ENCODE measurements at places on chromosomes 3 and 15. TPM values are rescaled to one million over a fixed set of nuclear protein-coding genes. Genes with fewer than 3 reads are reported as not detected.

Gene SKIC8
- 43.8 TPM for total RNA-seq

Gene PLA1A
- total RNA-seq, result not detected

Gene CHRD
- total RNA-seq, result 1.9 TPM

Gene UCN2
- 0.68 TPM for total RNA-seq

Gene TMEM212
- total RNA-seq, result not detected

Gene EIF1B
- 133 TPM for total RNA-seq

Gene PLA2G4D
- total RNA-seq, result 0.33 TPM

DNA sequence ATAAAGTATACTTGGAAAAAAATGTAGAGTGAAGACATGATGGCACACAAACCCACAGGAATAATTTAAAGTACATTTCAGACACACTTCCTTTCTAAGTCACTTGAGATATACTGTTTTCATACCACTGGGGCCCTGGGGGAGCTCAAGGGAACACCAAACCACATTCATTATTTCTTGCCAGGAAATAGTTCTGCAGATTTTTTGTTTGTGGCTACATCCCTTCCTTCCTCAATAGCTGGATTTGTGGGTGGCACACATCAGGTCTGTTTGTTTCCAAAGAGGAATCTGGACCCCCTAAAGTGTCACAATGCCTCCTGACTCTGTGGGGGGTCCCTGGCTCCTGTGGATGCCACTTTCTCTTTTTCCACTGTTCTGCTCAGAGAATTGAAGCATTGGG is 153.5 kb upstream of the COL8A1 start:
- H3K36me3 ChIP-seq, result peaks cover 9% of the 10 kb centered on the region
- H3K27me3 ChIP-seq, result no peaks in the 10 kb centered on the region
- no peak for DNase-seq
- H3K4me3 ChIP-seq, result no peak overlapping the region

DNA sequence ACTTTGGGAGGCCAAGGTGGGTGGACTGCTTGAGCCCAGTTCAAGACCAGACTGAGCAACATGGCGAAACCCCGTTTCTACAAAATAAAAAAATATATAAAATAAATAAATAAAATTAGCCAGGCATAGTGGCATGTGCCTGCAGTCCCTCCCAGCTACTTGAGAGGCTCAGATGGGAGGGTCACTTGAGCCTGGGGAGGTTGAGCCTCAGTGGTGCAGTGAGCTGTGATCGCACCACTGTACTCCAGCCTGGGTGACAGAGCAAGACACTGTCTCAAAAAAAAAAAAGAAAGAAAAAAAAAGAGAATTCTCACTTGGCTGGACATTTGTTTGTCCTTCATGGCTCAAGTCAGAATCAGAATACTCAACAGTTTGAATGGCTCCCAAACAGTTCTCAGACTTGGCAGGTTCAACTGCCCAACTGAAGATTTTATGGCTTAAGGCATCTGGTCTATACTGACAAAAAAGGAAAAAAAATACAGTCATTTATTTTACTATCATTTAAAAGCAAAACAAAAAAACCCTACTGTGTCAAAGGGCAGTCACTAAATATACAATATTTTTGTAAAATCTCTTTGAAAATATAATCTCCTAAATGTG is 106.6 kb downstream of the FBXL22 start:
- H3K36me3 ChIP-seq, result no peaks in the 10 kb centered on the region
- DNase-seq, result no peak
- H3K4me1 ChIP-seq, result no peaks in the 10 kb centered on the region
- H3K27ac ChIP-seq, result no peak overlapping the region
- H3K27me3 ChIP-seq, result no peaks in the 10 kb centered on the region

DNA sequence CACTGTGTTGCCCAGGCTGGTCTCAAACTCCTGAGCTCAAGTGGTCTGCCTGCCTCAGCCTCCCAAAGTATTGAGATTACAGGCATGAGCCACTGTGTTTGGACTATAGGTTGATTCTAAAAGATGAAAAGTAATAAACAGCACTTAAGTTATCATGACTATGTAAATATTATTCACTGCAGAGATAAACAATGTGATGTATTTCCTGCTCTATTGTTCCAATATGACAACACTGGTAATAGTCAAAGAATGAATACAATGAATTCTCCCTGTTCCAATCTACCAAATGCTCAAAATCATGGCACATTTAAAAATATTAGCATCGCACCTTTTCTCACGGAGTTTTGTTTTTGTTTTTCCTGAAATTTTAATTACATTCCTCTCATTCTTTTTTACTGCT is 36.8 kb upstream of the TBL1XR1 start:
- H3K36me3 ChIP-seq, result peaks cover 16% of the 10 kb centered on the region
- no peaks in the 10 kb centered on the region for H3K4me1 ChIP-seq
- H3K27ac ChIP-seq, result no peak overlapping the region
- H3K4me3 ChIP-seq, result no peak overlapping the region

GRCh38 chr15:72198356-72199204 is 993 bp upstream of the GRAMD2A start:
- peak overlapping the region; percentile 82 for H3K4me3 ChIP-seq
- peaks cover 7% of the 10 kb centered on the region for H3K27me3 ChIP-seq
- no peak for DNase-seq
- H3K36me3 ChIP-seq, result peaks cover 56% of the 10 kb centered on the region
- no peak overlapping the region for H3K27ac ChIP-seq
- no peaks in the 10 kb centered on the region for H3K4me1 ChIP-seq

- H3K27ac ChIP-seq, result no peak overlapping the region
- H3K36me3 ChIP-seq, result no peaks in the 10 kb centered on the region
- DNase-seq, result no peak
- peaks cover 14% of the 10 kb centered on the region for H3K27me3 ChIP-seq
Measured at GRCh38 chr3:134699141-134699711, 48.4 kb upstream of the KY start.

GRCh38 chr3:170806676-170807075 is 63.3 kb downstream of the RPL22L1 start:
- H3K4me1 ChIP-seq, result peaks cover 3% of the 10 kb centered on the region
- no peak overlapping the region for H3K27ac ChIP-seq
- H3K36me3 ChIP-seq, result peaks cover 3% of the 10 kb centered on the region
- H3K4me3 ChIP-seq, result no peak overlapping the region
- no peaks in the 10 kb centered on the region for H3K27me3 ChIP-seq

DNA sequence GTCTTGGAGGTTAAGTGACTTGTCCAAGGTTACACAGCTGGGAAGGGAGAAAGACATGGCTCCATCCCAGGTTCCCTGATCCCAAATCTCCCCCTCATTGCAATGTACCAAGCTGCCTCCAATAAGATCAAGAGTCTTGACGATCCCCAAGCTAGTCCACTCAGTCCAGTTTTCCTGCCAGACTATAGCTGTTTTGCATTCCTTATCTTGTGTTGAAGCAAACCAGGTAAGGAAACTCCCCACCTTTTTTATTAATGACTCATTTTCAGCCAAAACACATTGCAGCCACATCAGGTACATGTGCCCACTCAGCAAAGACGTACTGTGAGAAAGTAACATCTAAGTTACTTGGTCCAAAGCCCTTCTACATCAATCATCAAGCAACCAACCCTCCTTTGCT is 41.9 kb downstream of the LIPC start:
- no peaks in the 10 kb centered on the region for H3K27me3 ChIP-seq
- H3K4me1 ChIP-seq, result no peaks in the 10 kb centered on the region
- no peak overlapping the region for H3K27ac ChIP-seq
- H3K4me3 ChIP-seq, result no peak overlapping the region
- H3K36me3 ChIP-seq, result no peaks in the 10 kb centered on the region
- DNase-seq, result no peak

DNA sequence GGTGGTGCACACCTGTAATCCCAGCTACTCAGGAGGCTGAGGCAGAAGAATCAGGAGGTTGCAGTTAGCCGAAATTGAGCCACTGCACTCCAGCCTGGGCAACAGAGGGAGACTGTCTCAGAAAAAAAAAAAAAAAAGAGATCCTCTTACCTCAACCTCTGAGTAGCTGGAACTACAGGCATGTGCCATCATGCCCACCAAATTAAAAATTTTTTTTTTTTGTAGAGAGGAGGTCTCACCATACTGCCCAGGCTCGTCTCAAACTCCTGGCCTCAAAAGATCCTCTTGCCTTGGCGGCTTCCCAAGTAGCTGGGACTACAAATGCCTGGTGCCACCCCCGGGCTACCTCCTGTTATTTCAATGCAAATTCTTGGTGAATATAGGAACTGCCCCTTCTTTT is 1.5 kb downstream of the UMPS start:
- no peak overlapping the region for H3K27ac ChIP-seq
- H3K4me1 ChIP-seq, result no peaks in the 10 kb centered on the region
- peak overlapping the region; percentile 100 for H3K4me3 ChIP-seq
- DNase-seq, result no peak

DNA sequence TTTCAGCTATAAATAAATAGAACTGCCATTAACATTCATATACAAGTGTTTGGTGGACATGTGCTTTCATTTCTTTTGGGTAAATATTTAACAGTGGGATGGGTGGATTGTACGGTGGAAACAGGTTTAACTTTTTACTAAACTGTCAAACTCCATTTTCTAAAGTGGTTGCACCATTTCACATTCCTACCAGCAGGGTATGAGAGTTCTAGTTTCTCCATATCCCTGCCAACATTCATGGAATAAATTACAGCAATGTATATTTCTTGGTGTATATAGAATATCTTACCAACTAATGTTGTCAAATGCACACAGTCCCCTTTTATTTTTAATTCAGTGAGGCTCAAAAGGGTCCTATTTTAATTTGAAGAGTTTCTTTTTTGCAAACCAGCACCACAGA is 71.3 kb upstream of the CTXND1 start:
- no peak overlapping the region for H3K27ac ChIP-seq
- H3K4me3 ChIP-seq, result no peak overlapping the region
- peaks cover 7% of the 10 kb centered on the region for H3K36me3 ChIP-seq
- DNase-seq, result no peak
- no peaks in the 10 kb centered on the region for H3K27me3 ChIP-seq

GRCh38 chr3:13231781-13232666 is 158.8 kb upstream of the IQSEC1 start:
- H3K27ac ChIP-seq, result no peak overlapping the region
- no peak overlapping the region for H3K4me3 ChIP-seq
- H3K36me3 ChIP-seq, result no peaks in the 10 kb centered on the region
- no peaks in the 10 kb centered on the region for H3K27me3 ChIP-seq
- DNase-seq, result no peak

DNA sequence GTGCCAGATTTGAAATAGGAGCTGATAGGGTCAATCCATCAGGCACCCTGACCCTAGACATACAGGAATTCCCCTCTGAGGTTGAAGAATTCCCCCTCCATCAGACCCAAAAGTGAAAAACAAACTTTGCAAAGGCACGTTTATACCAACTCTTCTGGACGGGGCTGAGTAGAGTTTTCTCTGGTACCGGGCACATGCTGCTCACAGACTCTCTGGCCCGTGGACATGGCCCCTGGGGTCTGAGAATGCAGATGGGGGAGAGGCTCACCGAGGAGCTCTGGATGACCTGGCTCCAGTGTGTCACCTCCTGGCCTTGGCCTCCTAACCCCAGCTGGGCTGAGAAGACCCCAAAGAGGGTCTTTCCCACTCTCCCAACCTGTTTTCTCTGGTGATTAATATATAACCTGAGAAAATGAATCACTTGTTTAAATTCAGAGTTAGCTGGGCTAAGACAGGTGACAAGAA is 11.2 kb upstream of the LIPC start:
- H3K27me3 ChIP-seq, result no peaks in the 10 kb centered on the region
- no peak overlapping the region for H3K27ac ChIP-seq
- H3K36me3 ChIP-seq, result no peaks in the 10 kb centered on the region
- no peak for DNase-seq

- H3K27me3 ChIP-seq, result no peaks in the 10 kb centered on the region
- DNase-seq, result peak; percentile 36
- peaks cover 1% of the 10 kb centered on the region for H3K36me3 ChIP-seq
- H3K4me3 ChIP-seq, result no peak overlapping the region
- H3K4me1 ChIP-seq, result 0 out of 2 replicates have a peak, but pooled peaks cover 2% of the 10 kb centered on the region
- no peak overlapping the region for H3K27ac ChIP-seq
Measured at GRCh38 chr3:60079076-60079475, 1029.3 kb upstream of the CFAP20DC start.

DNA sequence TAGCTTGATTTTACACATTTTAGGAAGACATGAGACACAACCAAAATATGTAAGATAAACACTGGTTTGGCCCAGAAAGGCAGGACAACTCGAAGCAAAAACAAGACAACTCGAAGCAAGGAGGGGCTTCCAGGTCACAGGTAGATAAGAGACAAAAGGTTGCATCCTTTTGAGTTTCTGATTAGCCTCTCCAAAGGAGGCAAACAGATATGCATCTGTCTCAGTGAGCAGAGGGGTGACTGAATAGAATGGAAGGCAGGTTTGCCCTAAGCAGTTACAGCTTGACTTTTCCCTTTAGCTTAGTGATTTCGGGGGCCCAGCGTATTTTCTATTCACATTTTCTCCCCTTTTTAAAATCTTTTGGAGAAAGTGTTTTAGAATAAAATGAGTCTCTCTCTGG is 74.7 kb downstream of the GLDN start:
- H3K4me3 ChIP-seq, result no peak overlapping the region
- H3K27ac ChIP-seq, result no peak overlapping the region
- H3K27me3 ChIP-seq, result no peaks in the 10 kb centered on the region
- DNase-seq, result no peak
- H3K4me1 ChIP-seq, result peaks cover 5% of the 10 kb centered on the region

DNA sequence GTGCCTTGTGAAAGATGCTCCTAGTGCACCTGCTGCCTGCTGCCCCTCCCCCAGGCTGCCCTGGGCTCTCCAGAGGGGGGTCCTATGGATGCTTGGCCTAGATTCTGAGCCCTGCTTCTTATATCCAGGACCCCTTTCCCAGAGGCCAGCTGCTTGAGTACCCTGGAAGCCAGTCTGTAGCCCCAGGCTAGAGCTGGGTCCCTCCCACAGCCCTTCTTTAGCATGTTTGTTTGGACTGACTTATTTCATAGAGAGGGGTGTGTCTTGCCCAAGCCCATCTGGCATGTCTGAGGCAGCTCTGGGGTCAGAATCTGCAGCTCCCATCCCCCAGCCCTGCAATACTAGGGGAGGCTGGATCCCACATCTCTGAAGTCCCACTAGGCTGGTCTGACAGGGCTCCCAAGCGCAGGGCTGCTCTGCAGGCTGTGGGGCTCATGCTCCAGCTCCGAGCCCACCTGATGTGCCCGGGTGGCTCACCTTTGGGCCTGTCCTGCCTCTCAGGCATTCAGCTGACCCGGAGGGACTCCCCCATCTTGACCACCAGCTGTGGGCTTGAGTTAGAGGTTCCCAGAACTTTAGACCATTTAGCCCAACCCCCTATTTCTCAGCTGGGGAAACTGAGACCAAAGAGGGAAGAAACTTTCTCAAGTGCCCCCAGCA is 3.1 kb downstream of the CHRNB4 start:
- DNase-seq, result no peak
- no peaks in the 10 kb centered on the region for H3K27me3 ChIP-seq
- H3K27ac ChIP-seq, result no peak overlapping the region

DNA sequence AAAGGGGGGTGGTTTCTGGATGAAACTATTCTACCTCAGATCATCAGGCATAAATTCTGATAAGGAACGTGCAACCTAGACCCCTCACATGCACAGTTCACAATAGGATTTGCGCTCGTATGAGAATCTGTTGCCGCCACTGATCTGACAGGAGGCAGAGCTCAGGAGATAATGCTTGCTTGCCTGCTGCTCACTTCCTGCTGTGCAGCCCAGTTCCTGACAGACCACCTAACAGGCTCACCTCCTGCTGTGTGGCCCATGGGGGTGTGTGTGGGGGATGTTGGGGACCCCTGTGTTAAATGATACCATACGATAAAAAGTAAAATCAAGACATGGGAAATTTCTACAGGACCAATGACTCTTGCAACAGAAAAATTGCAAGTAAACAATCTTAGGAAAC is 24.0 kb downstream of the CP start:
- no peaks in the 10 kb centered on the region for H3K27me3 ChIP-seq
- peak overlapping the region; percentile 77 for H3K27ac ChIP-seq
- H3K36me3 ChIP-seq, result no peaks in the 10 kb centered on the region
- peak; percentile 67 for DNase-seq
- H3K4me3 ChIP-seq, result peak overlapping the region; percentile 38

- no peak for DNase-seq
- no peak overlapping the region for H3K4me3 ChIP-seq
- no peaks in the 10 kb centered on the region for H3K36me3 ChIP-seq
- 0 out of 2 replicates have a peak, but pooled peaks cover 3% of the 10 kb centered on the region for H3K4me1 ChIP-seq
- H3K27me3 ChIP-seq, result no peaks in the 10 kb centered on the region
Measured at GRCh38 chr3:10554236-10554611, 48.8 kb upstream of the ATP2B2 start.

Measured in H9 (cell line).